ENCODE measurements at places on chromosomes 6 and 20. TPM values are rescaled to one million over a fixed set of nuclear protein-coding genes. Genes with fewer than 3 reads are reported as not detected.

- DNase-seq, result no peak
Measured at GRCh38 chr6:15520626-15521203, 142.1 kb downstream of the DTNBP1 start.

GRCh38 chr6:136703331-136703865 is 88.9 kb downstream of the MAP3K5 start:
- no peak for DNase-seq

DNA sequence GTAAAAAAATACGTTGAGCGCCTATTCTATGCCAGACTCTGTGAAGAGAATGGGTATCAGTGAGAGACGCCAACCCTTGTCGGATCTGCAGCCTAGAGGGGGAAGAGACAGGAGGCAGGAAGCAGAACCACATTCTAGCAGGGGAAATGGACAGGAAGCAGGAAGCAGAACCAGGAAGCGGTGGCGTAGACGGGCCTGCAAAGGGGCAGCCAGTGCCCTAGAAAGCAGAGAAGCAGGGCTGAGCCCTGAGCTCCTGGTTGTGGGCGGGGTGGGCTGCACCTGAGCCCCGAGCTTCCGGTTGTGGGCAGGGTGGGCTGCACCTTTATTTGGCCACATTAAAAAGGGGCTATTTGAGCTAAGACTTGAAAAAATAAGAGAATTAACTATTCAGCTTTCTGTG is 71.9 kb downstream of the FAM120B start:
- no peak for DNase-seq

DNA sequence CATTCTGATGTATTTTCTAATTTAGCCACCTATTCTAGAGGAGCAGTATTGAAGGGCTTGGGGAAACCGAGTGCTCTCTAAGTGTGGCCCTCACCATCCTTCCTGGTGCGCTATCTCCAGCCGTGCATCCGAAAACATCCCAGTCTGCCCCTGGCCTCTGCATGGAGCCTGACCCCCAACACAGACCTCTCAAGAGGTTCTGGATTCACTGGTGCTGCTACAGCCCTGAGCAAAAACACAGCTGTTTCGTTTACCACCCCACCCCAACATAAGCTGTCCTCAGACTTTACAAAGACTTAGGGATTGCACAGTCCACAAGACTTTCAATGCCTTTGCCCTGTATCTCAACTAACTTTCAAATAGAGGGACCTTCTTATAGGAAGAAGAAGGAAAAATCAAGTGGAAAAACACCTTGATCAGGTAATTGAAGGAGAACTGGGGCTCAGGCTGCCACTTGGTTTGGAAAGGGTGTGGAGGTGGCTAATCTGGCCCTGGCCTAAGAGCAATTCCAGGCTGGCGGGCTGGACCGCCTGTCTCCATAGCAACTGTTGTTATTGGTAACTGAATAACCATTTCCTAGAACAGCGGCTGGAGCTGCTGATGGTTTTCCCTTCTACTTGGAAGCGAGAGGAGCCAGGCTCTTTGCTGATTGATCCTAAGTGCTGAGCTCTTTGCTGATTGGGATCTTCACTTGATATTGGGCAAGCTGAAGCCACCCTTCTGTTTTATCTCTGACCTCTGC is 90.2 kb upstream of the TOX2 start:
- DNase-seq, result peak; percentile 12

GRCh38 chr20:16806886-16807285 is 58.7 kb downstream of the OTOR start:
- DNase-seq, result no peak

- peak; percentile 61 for DNase-seq
Measured at GRCh38 chr6:151240791-151241642, 1.2 kb downstream of the AKAP12 start.

The ULBP2 gene
- 1.4 TPM for total RNA-seq

Measured in dermis microvascular lymphatic vessel endothelial cell (primary cell).